HFFc6 (cell line): ENCODE measurements at places on chromosomes 3 and 15. TPM values are rescaled to one million over a fixed set of nuclear protein-coding genes. Genes with fewer than 3 reads are reported as not detected.

DNA sequence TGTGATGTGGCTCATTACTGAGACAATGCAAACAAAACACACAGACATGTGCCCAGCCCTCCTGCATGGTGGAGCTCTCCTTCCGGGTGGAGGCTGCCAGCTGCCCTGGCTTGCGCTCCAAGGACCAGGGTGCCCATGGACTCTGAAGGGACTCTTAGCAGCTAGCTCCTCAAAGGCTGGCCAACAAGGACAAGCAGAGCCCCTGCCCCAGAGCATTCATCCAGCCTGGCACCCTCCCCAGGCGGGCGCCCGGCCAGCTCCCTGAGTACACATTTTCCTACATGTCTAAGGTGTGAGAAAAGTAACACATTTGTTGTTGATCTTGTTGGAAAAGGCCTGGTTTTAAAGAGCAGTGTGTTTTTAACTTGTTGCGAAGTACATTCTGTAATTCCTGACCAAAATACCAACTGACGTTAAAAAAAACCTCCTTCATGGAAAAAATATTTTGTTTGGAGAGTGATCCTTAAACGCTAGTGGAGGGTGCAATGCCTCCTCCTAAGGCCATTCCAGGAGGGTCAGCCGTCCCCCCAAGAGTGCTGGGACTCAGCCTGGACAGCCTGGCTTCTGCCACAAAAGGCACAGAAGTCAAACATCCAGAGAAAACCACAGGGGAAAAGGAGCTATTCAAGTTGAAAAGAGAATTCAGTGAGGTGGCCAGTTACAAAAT is 86.9 kb downstream of the KLF15 start:
- no peaks in the 10 kb centered on the region for H3K36me3 ChIP-seq
- DNase-seq: no peak
- H3K4me3 ChIP-seq: no peak overlapping the region
- H3K27me3 ChIP-seq: peaks cover 2% of the 10 kb centered on the region; the same call in 1 of the 2 replicates
- H3K27ac ChIP-seq: no peak overlapping the region

GRCh38 chr3:123050666-123051065 is 16.2 kb upstream of the PDIA5 start:
- H3K27me3 ChIP-seq: peaks cover 21% of the 10 kb centered on the region
- no peak for DNase-seq
- no peak overlapping the region for H3K4me3 ChIP-seq
- H3K27ac ChIP-seq: no peak overlapping the region

GRCh38 chr3:61080737-61081445 is 170.4 kb downstream of the FHIT start:
- no peak overlapping the region for H3K27ac ChIP-seq
- no peak for DNase-seq
- no peak overlapping the region for H3K4me3 ChIP-seq
- no peaks in the 10 kb centered on the region for H3K27me3 ChIP-seq
- H3K4me1 ChIP-seq: no peaks in the 10 kb centered on the region

DNA sequence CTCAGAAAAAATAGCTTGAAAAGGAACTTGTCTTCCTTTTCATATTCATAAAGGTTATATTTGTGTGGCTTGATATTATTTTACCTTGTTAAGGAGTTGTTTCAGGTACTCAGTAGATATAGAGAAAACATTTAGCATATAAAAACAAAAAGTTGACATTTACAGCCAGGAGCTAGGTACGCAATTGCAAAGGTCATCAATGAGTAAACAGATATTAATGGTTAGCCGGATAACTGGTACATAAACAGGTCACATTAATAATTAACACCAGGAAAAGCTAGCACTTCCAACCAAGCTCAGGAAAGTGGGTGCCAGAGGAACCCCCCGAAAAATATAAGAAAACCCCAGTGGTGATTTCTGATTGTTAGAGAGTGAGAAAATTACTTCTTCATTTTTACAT is 146.6 kb upstream of the NR2F2 start:
- no peak overlapping the region for H3K27ac ChIP-seq
- DNase-seq: no peak
- H3K4me1 ChIP-seq: peaks cover 12% of the 10 kb centered on the region; the same call in 1 of the 2 replicates
- no peaks in the 10 kb centered on the region for H3K36me3 ChIP-seq

- H3K27me3 ChIP-seq: no peaks in the 10 kb centered on the region
- no peaks in the 10 kb centered on the region for H3K36me3 ChIP-seq
- DNase-seq: no peak
- H3K27ac ChIP-seq: no peak overlapping the region
- H3K4me1 ChIP-seq: no peaks in the 10 kb centered on the region
Measured at GRCh38 chr3:88410259-88410658, 260.5 kb downstream of the C3orf38 start.

DNA sequence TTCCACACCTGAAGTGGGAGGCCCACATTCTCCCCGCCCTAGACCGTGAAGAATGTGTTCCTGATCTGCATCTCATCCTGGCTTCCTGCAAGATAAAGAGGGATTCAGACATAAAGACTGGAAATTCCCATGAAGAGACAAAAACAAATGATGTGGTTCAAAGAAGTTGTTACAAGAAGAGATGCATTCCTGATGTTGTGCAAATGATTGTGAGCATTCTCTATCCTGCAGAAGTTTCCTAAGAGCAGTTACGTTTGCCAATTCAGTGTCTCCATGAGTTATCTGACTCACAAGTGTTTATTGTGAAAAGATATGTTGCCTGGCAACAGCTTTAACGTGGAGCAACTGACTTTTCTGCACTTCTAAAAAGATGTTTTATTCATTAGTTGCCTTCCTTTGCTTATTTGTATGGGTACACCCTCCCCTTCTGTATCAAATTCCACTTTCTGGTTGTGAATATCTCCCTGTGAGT is 107.8 kb downstream of the ZIC4 start:
- H3K4me3 ChIP-seq: peak overlapping the region; percentile 81
- H3K4me1 ChIP-seq: peaks cover 43% of the 10 kb centered on the region
- H3K27ac ChIP-seq: peak overlapping the region; percentile 96
- DNase-seq: peak; percentile 99

DNA sequence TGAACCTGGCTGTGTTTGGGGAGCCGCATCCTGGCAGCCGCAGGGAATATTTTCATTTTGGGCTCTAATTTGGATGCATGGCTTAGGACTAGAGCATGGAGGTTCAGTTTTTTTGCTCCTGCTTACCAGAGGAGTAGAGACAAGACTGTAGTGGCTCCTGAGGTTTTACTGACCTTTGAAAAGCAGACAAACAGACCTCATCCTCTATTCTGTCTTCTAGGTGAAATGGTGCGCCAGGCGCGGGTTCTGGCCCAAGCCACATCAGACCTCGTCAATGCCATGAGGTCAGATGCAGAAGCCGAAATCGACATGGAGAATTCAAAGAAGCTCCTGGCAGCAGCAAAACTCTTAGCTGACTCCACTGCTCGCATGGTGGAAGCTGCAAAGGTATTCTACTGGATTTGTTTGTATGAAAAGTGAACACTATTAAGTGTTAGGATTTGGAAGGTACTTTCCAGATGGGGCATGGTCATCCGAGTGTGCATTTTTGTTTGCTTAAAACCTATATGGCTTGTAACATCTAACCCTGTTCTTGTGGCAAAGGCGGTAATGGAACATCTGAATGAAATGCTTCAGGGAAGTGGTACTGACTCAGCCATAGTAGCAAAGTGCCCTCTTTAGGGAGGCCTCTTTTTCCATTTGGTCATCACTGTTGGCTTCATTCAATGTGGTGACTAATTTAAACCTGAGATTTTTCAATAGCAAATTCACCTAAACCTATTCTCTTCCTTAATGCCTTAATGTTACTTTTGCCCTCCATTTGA is 330.7 kb upstream of the TPM1 start:
- H3K36me3 ChIP-seq: peaks cover 36% of the 10 kb centered on the region
- no peak overlapping the region for H3K4me3 ChIP-seq
- H3K4me1 ChIP-seq: no peaks in the 10 kb centered on the region
- no peak overlapping the region for H3K27ac ChIP-seq
- H3K27me3 ChIP-seq: no peaks in the 10 kb centered on the region

DNA sequence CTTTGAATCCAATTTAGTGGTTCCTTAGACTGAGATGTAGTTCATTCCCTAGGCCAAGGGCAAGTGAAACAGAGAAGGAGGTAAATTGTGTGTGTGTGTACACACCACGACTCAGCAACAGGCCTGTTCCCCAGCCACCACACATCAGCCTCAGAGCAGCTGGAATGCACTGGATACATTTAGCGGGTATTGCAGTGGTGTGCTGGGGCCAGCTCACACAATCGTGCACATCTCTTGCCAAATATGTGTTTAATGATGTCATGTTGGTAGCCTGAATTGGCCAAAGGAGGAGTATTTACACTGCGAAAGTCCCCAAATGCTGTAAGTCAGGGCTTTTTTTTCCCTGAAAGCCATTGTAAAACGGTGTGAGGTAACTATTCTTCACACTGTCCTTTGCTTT is 82.3 kb downstream of the RBPMS2 start:
- H3K36me3 ChIP-seq: peaks cover 12% of the 10 kb centered on the region
- H3K27ac ChIP-seq: peak overlapping the region; percentile 78
- peak; percentile 85 for DNase-seq
- no peaks in the 10 kb centered on the region; the same call in none of the 2 replicates for H3K27me3 ChIP-seq
- 0 out of 2 replicates have a peak overlapping the region, but pooled peaks have one; percentile 41 for H3K4me3 ChIP-seq

DNA sequence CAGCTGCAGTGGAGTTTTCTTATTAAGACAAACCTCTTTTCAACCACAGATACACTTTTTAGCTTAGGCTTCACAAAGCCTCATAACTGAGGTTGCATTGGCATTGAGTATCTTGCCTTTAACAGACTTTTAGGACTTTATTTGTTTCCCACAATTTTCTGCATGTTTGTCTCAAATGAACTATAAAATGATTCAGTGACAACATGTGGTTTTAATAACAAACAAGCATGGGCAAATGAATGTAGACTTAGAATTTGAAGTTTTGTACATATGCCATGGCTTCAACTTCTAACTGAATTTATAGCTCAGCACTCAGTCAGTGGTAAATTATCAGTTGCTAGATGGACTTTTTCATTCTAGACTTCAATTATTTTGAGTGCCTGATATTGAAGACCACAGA is 101.6 kb downstream of the SLC25A26 start:
- no peak overlapping the region for H3K4me3 ChIP-seq
- 0 out of 2 replicates have a peak, but pooled peaks cover 5% of the 10 kb centered on the region for H3K4me1 ChIP-seq
- no peak for DNase-seq
- H3K27ac ChIP-seq: no peak overlapping the region
- H3K36me3 ChIP-seq: no peaks in the 10 kb centered on the region

GRCh38 chr3:194105292-194105691 is 30.7 kb upstream of the HES1 start:
- H3K4me1 ChIP-seq: no peaks in the 10 kb centered on the region
- peaks cover 46% of the 10 kb centered on the region for H3K27me3 ChIP-seq
- DNase-seq: no peak
- no peak overlapping the region for H3K4me3 ChIP-seq
- H3K27ac ChIP-seq: no peak overlapping the region

DNA sequence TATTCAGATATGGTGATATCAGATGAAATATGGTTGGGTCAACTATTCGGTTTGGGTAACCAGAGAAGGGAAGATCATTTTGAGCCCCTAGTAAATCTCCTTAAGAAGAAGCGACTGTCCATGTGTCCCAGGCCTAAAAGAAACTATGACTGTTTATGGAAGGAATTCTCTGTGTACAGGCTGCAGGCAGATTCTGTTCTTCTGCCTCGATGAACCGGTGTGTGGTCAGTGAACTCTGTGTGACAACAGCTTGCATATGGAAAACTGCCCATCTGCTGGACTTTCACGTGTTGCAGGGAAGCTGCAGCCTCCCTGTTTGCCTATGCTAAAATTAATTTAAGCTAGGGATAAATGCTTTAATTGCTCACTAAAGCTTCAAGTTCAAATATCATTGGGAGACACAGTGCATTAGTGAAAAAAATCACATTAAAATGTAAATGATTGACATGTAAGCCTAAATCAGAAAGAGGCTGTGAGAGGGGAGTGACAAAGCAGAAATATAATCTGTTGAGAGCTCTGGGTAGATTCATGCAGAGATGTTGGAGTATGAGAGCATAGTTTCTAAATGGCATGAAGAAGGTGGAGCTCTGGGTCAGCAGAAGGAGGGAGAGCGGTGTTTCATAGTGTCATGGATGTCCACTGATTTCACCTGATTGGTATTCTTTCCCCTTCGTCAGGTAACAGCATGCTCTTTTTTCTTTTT is 65.4 kb upstream of the PFN2 start:
- H3K27me3 ChIP-seq: no peaks in the 10 kb centered on the region
- no peak overlapping the region for H3K4me3 ChIP-seq
- DNase-seq: no peak
- H3K36me3 ChIP-seq: peaks cover 3% of the 10 kb centered on the region; the same call in 1 of the 2 replicates
- peaks cover 13% of the 10 kb centered on the region for H3K4me1 ChIP-seq
- H3K27ac ChIP-seq: no peak overlapping the region

- no peak overlapping the region for H3K4me3 ChIP-seq
- no peak overlapping the region for H3K27ac ChIP-seq
- peaks cover 3% of the 10 kb centered on the region; the same call in 1 of the 2 replicates for H3K27me3 ChIP-seq
- peaks cover 55% of the 10 kb centered on the region for H3K4me1 ChIP-seq
- peaks cover 36% of the 10 kb centered on the region for H3K36me3 ChIP-seq
- DNase-seq: no peak
Measured at GRCh38 chr3:23952646-23953045, 7.6 kb downstream of the NR1D2 start.

DNA sequence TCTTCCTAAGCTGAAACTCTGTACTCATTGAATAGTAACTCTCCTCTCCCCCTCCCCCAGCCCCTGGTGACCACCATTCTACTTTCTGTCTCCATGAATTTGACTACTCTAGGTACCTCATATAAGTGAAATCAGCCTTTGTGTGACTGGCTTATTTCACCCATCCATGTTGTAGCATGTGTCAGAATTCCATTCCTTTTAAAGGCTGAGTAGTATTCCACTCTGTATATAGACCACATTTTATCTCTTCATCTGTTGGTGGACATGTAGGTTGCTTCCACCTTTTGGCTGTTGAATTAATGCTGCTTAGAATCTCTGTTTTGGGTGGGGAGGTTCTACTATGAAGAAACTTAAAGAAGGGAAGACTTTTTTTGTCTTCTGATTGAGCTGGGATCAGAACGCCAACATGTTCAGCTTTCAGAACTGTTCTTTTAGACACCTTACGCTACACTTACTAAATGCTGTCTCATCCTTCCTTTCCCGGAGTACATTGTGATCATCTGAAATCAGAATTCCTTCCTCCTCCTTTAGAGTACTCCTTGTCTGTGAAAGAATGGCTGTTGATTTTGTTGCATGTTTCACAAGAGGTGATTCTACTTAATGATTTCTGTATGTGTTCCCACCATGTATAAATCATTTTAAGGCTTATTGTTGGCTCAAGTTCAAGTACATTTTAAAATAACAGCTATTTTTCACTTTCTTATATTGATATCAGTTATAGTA is 50.3 kb downstream of the MRPS25 start:
- H3K4me1 ChIP-seq: no peaks in the 10 kb centered on the region; the same call in 1 of the 2 replicates
- H3K36me3 ChIP-seq: peaks cover 40% of the 10 kb centered on the region
- 0 out of 2 replicates have a peak overlapping the region, but pooled peaks have one; percentile 15 for H3K27ac ChIP-seq
- DNase-seq: no peak
- H3K27me3 ChIP-seq: no peaks in the 10 kb centered on the region; the same call in 1 of the 2 replicates

Gene MCF2L2
- not detected in 3 replicates for total RNA-seq

Gene EXD1
- total RNA-seq: not detected in 3 replicates

Gene SERINC4
- total RNA-seq: 0.11 TPM in 1 of 3 replicates, not detected in the others

Gene GABRR3
- total RNA-seq: not detected in 3 replicates

Gene IQCH
- 1.4 to 2.3 TPM (median 2.2 TPM) in 3 replicates for total RNA-seq

Gene KCNAB1
- not detected in 3 replicates for total RNA-seq

Gene A4GNT
- not detected in 3 replicates for total RNA-seq

Gene C3orf85
- total RNA-seq: not detected in 3 replicates

Gene GOLGA8S
- total RNA-seq: not detected in 3 replicates
